Purkinje cell (primary cell): ENCODE measurements at places on chromosomes 2 and 18. TPM values are rescaled to one million over a fixed set of nuclear protein-coding genes. Genes with fewer than 3 reads are reported as not detected.

Gene ALLC
- polyA plus RNA-seq = 0.78 and 1.5 TPM in 2 replicates

Gene XDH
- not detected in 2 replicates for polyA plus RNA-seq

Gene UPP2
- polyA plus RNA-seq = 0.75 and 0.90 TPM in 2 replicates

Gene GALR1
- 0.32 TPM in 1 of 2 replicates, not detected in the other for polyA plus RNA-seq

Gene MC4R
- polyA plus RNA-seq = not detected in 2 replicates

Gene GPR35
- not detected in 2 replicates for polyA plus RNA-seq

Gene LINC00305
- not detected in 2 replicates for polyA plus RNA-seq

Gene G6PC2
- polyA plus RNA-seq = not detected in 2 replicates
